Activated CD4-positive, CD25-positive, alpha-beta regulatory T cell treated with anti-CD3 and anti-CD28 coated beads, Interleukin-2, amount 50 U/mL, for 24 hours (primary cell): ENCODE measurements at places on chromosomes 2 and 18.

- ATAC-seq = no peak
Measured at GRCh38 chr2:223587301-223587700, 14.9 kb downstream of the SCG2 start.

- ATAC-seq = no peak
Measured at GRCh38 chr2:237184192-237184918, 98.7 kb downstream of the COPS8 start.

DNA sequence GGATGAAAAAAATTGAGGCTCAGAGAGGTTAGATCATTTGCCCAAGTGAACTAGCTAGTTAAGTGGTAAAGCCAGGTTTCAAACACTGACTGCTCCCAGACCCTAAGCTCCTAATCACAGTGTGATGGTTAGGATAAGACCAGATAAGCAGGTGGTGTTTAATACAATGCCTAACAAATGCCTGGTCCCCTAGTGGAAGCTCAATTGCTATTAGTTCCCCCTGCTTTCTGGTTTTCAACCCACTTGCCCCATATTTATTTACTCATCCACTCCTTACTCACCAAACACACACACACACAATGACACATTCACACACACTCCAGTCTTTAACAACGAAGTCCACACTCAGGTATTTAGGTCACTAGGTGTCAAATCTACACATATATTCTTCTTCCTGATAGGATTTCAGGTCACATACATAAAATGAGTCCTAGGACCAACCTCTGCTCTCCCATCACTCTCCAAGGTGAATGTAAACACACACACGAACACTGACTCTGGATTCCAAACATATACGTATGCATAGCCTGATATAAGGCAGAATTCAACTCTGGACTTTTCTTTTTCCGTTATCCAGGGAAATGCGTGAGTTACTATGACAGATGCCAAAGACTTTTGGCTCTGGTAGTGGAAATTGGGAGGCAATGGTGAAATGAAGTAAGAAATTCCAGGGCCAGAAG lies 73.6 kb upstream of the TSPYL6 start:
- no peak for ATAC-seq

DNA sequence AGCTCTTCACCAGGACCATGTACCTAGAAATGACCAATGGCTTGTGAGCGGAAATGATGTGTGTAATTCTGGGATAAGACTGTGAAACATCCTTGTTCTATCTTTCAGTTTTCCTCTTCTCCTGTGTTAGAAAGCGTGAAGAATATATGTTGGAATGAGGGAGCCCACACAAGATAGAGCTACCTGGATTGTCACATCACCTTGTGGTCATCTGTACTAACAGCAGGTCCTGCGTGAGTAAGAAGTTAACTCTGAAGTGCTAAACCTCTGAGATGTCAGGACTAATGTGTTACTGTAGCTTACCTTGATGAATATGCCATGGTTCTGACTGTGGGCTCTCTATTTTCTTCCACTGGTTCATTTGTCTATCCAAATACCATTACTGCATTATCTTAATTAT lies 75.6 kb downstream of the FASTKD2 start:
- no peak for ATAC-seq

DNA sequence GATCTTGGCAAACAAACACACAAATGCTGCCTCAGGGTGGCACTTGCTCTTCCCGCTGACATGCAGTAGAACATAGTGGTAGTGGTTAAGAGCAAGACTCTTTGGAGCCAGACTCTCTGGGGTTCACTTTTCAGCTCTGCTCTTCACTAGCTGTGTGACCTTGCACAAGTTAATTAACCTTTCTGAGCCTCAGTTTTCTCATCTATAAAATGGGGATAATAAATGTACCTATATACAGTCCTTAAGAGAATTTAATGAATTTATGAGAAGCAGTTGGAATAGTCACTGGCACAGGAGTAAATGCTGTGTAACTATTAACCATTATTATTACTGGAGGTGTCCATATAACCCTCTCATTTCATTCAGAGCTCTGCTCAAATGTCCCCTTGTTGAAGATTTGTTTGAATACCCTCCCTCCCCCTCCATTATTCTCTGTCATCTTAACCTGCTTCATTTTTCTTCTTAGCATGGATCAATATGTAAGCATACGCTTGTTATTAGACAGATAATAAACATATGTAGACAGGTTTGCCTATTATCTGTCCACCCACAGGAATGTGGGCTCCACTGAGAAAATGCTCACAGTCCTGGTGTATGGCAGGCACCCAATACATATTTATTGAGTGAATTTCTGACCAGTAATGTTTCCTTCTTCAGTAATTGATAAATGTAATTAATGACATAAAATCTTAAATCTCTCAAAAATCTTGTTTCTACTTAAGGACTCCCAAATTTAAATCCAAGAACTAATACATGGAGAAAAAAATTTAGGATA lies 64.5 kb downstream of the TSPYL6 start:
- no peak for ATAC-seq

DNA sequence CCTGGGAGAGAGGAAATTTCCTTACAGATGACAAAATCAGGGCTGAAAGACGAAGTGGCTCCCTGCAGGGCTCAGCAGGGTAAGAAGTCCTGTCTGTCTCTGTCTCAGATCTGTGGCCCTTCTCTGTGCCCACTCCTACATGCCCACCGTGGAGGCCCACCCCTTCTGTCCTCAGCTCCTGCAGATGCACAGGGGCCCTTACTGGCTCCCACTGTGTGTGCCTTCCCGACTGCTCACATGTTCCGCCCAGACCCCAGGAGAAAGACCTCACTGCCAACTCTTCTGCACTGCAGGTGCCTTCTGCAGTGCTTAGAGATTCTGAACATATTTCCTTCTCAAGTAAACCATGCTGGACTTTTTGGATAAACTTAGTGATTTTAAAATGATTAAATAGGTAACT lies 1.9 kb upstream of the KCNS3 start:
- no peak for ATAC-seq

DNA sequence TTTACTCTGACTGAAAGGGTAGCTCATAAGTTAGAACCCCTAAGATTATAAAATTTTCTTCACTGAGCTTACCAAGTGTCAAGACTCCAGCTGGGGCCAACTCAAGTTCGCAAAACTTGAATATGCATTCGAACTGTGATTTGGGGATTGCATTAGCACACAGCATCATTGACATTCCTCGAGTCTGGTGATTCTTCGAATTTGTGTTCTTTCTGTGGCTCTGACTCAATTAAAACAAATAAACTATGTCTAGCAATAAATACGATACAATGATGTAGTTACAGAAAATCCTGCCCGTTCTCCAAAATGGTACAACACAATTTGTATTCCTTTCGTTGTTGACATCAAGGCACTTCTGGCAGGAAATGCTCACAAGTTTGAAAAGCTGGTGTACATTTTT lies 11.1 kb downstream of the CCL20 start:
- no peak for ATAC-seq

DNA sequence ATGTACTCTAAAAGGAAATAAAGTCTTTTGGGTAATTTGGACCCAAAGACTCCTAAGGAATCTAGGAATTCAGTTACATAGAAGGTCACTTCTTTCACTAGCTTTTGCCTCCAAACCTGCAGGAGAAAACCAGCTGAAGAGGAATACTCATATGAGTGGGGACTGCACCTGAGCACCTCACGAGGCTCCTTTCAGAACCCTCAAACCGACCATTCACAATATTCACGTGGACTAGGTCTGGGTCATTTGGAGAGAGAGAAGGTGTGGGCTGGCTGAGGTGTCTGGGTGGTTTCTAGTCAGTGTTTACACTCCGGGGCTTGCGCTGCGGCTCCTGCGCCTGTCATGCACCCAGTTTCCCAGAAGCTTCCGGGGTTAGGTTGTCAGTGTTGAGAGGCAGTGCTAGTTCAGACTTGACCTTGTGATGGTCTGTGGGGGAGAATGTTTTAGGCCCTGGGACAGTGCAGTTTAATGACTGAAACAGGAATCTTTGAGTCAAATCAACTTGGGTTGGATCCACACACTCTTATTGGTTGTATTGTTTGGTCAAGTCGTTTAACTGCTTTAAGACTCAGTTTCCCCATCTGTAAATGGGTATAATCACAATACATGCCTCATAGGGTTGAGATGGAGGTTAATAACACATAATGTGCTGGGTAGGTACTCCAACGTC lies 78.4 kb downstream of the LIMS1 start:
- ATAC-seq = peak; percentile 73

DNA sequence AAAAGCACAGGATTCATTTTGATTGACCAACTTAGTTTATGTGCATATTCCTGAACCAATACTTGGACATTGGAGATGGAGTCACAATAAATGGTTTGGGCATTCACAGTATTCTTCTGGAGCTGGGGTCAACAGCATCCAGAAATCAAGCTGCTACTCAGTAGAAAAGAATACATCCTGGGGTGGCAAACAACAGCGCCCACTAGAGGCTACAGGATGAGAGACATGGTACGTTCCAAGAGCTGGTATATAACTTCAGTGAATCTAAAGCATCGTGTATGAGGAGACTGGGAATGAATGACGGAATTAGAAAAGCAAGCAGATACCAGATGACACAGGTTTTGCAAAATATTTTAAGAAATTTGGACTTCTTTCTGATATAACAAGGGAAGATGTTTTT lies 142.9 kb upstream of the FIGN start:
- no peak for ATAC-seq

DNA sequence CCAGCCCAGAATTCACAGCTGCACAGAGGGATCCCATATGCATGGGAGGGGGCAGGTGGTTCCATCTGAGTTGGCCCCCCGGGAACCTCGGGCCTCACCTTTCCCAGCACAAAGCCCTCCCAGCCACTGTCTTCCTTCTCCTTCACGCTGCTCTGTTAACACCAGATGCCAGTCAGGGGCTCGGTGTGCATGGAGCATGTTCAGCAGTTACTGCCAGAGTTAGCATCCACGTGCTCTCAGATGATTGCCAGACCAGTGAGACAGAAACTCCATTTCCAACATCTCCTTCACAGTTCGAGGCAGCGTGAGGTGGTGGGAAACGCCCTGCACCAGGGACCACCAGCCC lies 101.0 kb downstream of the PTGR3 start:
- no peak for ATAC-seq

- no peak for ATAC-seq
Measured at GRCh38 chr2:210072493-210072892, 70.1 kb downstream of the RPE start.

DNA sequence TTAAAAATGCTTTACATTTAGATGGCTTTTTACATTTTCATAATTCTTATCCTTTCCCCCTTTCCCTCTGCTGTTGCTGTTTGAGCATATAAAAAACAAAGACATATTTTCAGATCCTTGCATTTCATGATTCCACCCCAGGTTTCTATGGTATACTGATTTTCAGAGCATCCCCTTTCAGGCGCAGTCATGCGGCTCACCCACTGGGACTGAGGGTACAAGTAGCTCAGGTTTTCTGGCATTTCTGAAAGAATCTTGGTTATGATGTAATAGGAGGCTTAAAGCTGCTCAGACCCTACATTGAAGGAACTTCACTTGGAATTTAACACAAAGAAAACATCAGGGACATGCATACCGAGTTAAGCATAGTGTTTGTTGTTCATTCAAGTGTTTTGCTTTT lies 310.8 kb downstream of the ETAA1 start:
- ATAC-seq = no peak

- ATAC-seq = no peak
Measured at GRCh38 chr2:209956271-209956670, 46.2 kb upstream of the RPE start.

GRCh38 chr2:202679980-202680379 lies 45.2 kb downstream of the FAM117B start:
- no peak for ATAC-seq

DNA sequence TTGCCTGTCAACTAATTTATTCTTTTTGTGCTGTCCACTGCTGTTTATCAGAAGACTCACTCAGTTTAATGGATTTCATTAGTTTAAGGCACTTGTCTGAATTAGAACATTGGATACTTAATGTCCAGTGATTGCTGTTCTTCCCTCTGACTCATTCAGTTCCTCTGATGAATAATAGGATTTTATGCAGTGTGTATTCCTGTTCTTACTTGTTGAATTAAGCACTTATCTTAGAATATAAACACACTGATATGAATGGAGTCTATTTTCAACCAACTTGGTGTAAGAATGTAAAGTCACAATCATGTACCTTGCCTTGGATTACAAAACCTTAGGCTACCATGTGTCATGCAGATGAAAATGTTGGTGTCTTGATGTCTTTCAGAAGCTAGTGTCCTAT lies 87.0 kb upstream of the PROKR1 start:
- no peak for ATAC-seq

DNA sequence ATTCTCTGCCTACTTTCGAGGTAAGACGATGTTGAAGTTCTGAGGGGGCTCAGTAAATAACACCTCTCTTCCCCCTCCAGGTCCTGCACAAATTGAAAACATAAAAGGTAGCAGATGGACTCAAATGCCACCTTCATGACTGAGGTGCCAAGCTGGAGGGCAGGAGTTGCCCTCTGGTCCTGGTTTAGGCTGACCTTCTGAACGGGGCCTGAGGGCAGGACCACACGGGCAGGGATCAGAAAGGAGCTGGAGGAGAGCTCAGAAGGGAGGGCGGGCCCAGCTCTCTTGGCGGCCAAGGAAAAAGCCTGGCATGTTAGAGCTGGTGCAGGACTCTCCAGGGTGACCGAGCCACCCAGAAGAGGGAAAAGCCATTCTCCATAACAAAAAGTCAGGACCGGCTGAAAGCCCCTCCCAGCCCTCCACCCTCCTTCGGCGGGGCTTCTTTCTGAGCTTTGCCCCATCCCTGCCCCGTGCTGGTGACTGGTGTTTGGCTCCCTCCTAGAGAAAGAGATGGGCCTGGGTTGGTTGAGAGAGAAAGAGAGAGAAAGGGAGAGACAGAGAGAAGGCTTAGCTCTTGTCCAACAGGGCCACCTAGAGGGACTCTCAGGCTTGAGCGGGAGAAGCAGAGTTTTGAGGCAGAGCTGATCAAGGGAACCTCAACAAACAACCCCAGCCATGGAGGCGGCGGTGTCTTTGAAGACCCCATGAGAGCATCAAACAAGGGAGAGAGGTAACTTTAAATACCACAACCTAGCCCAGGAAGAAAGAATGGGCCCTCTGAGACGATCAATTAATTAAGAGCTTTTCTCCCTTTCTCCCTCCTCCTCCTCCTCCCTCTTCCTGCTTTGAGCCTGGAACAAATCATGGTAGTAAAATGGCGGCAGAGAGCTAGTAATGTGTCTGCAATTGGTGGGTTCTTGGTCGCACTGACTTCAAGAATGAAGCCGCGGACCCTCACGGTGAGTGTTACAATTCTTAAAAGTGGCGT lies 50.8 kb downstream of the WIPF1 start:
- peak; percentile 49 for ATAC-seq

DNA sequence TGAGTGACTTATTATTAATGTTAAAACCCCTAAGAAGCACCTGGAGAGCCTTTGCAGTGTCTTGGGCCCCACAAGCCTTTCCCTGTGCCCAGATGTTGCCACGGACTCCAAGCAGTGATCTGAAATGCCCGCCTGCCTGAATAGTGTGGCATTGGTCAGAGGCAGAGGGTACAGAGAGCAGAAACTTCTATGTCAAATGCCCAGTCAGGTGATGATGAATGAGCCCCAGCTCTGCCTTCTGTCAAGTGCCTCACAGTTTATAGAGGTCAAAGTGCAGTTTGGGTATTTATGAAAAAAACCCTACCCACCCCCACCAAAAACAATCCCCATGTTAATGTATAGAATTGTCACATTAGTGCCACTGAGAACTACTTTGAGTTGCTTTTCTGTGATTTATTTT lies 170.0 kb upstream of the SIX3 start:
- no peak for ATAC-seq
